Suppressor macrophage (primary cell): ENCODE measurements at places on chromosomes 6 and 20.

DNA sequence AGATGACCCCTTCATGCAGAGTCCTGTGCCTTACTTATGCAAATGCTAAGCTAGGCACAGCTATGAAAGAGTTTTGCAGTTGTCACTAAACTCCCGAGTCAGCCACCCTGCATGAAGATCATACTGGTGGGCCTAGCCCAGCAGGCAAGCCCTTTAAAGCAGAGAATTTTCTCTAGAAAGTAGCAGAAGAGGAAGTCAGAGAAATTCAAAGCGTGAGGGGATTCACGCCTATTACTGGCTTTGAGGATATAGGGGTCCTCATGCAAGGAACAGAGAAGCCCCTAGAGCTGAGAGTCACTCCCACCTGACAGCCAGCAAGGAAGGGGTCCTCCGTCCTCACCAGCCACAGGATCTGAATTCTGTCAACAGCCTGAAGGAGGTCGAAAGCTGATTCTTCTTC is 54.6 kb downstream of the MYB start:
- no peak for DNase-seq

DNA sequence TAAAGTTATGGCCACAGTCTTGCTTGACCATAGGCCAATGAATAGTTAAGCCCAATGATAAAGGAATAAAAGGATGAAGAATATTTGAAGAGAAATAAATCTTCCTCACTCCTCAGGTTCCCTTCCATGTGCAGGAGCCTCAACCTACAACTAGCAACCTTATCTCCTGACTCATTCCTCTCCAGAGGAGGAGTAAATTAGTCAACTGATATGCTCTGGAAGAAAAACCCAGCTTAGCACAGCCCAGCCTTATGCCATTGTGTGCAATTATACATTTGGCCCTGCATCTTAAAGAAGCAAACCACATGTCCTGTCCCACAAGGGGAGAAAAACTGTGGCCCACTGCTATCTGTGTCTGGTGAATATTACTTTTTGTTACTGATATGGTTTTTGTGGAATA is 82.1 kb downstream of the PHIP start:
- no peak for DNase-seq

DNA sequence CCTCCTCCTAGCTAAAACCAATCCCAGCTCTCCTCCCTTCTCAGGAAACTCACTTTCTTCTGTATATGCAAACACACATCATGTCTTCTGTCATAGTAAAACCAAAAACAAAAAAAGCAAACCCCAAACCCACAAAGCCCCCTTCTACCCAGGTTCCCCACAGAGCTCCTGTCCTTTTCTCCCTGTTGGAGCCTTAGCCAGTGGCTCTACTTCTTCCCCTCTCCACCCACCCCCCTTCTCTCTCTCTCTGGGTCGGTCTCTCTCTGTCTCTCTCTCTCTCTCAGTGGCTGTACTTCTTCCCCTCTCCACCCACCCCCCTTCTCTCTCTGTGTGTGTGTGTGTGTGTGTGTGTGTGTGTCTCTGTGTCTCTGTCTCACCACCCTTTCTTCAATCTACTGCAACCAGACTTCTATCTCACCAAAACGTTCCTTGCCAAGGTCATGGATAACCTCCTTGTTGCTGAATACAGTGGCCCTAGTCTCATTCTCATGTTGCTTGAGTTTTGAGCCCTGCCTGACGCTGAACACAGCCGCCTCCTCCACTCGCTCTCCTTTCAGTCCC is 8.7 kb upstream of the OSER1 start:
- no peak for DNase-seq

DNA sequence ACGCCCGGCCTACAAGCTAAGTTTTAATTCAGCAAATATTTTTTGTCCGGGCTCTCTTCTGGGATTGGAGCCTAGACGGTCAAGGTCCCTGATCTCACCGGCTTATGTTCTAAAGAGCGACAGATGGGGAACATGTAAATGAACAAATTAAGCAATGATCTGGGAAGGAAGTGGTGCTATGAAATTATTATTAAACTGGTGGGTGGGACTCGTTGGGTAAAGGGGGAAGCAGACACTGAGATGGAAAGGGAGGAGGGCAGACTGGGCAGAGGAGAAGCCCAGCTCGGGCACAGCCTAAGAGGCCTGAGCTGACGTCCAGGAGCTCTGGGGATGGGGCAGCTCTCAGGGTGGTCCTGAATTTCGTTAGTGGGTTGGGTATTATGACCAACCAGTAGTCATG is 81.8 kb upstream of the AGPAT4 start:
- DNase-seq: peak; percentile 52

DNA sequence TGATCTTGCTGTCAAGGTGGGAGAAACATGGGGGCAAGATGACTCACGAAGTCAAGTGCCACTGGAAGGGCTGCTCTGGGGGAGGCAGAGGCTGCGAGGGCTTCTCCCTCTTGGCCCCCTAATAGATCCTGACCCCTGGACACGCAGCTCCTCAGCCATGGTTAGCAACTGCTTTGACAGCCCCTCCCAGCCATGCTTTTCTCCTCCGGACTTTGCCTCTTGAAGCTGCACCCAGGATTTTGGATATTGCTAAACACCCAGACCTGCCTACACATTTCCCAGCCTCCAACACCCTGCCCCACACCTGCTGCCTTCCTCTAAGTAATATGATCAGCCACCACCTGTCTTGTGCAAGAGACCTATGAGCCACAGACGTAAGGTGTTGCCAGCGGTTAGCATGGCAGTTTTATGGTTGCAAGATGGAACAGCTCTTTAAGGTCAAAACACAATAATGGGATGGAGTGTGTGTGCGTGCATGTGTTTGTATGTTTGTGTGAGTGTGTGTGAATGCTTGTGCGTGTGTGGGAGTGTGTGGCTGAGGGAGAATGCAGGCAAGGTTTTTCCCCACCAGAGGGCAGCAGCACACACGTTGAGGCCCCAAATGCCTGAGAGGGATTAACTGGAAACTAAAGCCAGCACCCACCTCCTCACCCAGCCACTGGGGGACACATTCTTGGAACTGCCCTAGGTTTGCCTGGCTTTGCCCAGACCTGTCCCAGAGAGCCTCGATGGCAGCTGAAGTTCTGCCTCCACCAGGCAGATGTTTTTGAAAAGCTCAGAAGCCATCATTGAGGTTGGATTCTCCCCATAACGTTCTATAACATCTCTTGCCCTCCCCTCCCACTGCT is 2.5 kb downstream of the IP6K3 start:
- DNase-seq: peak; percentile 83
